ENCODE measurements at places on chromosomes 13 and 19.

- no peak for DNase-seq
Measured at GRCh38 chr13:56907766-56908165, 233.0 kb upstream of the PRR20A start.

GRCh38 chr13:102686024-102686423 lies 8.8 kb downstream of the METTL21C start:
- no peak for DNase-seq

- DNase-seq, result no peak
Measured at GRCh38 chr13:102401766-102402165, at the start of gene FGF14. TSS of gene FGF14 (minus strand) at chr13:102402048.

DNA sequence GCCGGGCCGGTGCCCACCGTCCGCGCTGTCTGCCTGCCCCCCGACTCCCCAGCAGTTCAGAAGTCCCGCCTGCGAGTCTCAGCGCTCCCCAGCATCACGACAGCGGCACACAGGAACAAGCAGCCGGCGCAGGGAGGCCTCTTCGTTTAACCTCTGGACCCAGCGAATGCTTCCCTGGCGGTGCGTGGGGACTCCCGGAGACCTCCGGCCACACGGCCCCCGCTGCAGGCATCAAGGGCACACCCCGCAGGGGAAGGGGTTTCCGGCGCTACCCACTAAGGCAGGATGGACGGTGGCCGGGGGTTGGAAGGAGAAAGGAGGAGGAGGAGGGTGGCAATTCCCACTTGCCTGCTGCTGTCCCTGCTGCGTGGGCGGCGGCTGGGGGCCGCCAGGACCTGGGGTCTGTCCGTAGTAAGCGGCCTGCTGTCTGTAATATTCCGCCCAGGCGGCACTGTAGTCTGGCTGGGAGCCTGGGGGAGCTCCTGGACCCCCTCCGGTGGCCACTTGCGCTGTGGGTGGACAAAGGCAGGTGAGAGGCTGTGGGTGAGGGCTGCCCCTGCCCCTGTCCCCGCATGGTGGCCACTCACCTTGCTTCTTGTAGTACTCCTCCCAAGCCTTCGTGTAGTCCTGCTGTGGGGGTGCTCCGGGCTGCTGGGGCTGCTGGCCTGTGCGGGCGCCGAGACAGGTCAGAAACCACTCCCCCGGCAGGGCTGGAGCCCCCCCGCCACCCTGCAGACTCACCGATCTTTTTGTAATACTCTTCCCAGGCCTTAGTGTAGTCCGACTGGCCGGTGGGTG lies 9.6 kb downstream of the KHSRP start:
- DNase-seq, result no peak

- DNase-seq, result no peak
Measured at GRCh38 chr13:33723365-33723764, 94.6 kb upstream of the RFC3 start.

DNA sequence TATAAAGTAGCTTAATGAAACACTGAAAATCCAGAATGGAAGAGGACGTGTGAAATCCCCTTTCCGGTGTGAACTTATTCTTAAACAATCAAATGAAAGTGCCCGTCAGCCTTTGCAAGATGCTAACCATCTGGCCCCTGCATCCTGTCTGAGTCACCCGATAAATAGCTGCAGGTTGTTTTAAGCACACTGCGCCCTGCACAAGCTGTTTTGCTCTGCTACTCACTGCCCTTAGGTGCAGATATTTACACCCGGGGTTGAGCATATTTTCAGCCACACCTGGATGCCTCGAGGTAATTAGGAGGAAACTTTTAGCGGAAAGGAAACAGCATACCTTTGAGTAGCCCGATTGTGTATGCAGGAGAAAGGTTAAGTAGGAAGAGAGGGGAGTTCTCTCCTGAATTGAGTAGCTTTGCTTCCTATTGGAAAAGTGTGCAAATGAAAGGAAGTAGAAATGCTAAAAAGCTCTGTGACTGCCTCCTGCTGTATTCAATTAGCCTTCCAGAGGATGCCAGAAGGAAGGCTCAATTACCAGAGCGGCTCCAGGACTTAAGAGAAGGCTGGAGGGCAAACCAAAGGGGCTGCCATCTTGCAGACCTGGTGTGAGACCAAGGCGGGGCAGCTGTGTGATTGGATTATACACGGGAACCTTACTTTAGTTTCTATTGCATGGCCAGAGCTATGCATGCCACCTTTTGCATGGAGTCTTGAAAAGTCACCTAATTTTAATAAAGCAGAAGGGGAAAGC lies 42.5 kb downstream of the IRS2 start:
- no peak for DNase-seq

GRCh38 chr13:57123681-57124080 lies 17.0 kb upstream of the PRR20A start:
- no peak for DNase-seq

- DNase-seq, result no peak
Measured at GRCh38 chr19:41013359-41013758, 22.3 kb downstream of the CYP2B6 start.

DNA sequence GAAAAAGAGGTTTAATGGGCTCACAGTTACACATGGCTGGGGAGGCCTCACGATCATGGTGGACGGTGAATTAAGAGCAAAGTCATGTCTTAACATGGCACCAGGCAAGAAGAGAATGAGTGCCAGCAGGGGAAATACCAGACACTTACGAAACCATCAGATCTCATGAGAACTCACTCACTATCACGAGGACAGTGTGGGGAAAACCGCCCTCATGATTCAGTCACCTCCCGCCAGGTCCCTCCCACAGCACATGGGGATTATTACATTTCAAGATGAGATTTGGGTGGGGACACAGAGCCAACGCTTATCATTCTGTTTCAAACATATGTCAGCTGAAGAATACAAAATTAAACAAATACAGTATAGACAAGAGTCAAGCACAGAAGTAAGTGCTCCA lies 165.1 kb downstream of the PCCA start:
- DNase-seq, result no peak

DNA sequence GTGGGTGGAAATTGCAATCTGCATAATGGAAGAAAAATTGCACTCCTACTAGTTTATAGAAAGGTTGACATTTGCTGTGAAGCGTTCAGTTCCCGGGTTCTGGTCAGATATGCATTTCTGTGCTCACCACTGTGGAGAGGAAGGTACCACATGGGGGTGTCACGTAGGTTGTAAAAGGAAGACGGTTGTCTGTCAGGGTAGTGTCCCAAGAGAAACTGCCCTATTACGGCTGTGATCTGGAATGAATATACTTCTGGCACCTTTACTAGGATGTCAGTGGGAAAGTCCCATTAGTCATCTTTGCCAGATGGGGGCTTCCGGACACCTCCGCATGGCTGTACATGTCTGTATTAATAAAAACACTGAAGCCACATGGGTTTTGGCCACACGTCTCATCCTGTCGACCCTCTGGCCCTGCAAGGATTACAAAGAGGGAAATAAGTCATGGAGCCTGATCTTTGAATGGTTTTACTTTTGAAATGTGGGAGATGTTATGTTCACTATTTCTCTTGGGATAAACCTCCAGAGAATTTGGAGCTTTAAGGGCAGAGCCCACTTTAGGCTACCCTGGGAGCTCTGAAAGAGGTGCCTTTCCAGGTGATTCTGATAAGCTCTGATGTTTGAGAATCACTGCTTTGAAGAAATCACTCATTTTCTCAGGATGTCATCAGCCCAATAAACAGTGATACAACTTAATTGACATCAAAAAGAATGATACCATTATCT lies 133.9 kb downstream of the AKAP11 start:
- DNase-seq, result no peak

DNA sequence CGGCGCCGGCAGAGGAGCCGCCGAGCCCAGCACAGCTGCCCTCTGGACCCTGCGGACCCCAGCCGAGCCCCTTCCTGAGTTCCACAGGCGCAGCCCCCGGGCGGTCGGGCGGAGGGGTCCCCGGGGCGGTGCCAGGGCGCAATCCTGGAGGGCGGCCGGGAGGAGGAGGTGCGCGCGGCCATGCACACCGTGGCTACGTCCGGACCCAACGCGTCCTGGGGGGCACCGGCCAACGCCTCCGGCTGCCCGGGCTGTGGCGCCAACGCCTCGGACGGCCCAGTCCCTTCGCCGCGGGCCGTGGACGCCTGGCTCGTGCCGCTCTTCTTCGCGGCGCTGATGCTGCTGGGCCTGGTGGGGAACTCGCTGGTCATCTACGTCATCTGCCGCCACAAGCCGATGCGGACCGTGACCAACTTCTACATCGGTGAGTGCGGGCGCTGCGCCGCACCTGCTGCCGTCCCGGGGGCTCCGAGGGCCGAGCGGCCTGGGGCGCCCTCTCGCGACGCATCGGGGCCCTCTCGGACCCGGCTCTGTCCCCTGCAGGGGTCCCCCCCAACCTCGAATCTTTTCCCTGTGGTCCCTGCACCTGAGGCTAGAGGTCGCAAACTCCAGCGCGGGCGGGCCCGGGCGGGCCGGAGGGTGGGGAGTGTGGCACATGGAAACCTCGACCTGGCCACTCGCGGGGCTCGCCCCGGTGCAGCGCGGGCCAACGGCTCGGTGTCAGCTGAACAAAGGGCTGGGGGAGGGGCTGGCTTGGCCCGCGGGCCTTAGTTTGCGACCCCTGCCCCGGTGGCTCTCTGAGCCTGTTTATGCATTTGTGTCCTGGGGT lies at the start of gene KISS1R:
TSS of gene KISS1R (plus strand) at position 11 of the 829 bp plus-strand sequence. CDS start at position 181, 170 bp downstream.
- peak; percentile 51 for DNase-seq

DNA sequence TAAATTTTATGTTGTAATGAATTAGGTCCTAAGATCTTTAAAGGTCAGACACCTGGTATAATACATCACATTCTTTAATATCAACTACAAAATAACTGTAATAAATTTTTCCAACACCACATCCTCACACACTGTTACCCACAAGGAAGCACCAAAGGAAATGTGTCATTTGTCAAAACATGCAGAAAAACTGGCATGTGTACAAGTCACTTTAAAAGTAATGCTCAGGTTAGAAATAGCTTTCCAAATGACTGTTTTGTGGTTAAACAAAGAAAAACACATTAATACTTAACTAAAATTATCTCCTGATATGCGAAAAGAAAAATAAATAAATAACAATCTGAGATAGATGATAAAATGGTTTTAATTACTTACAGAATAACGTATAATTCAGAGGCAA lies 74.7 kb downstream of the MZT1 start:
- no peak for DNase-seq

- no peak for DNase-seq
Measured at GRCh38 chr19:3698974-3699740, 1.1 kb downstream of the PIP5K1C start.

- DNase-seq, result peak; percentile 52
Measured at GRCh38 chr13:41019011-41019487, at the start of gene ELF1. TSS of gene ELF1 (minus strand) at chr13:41019316. CDS start at chr13:40982054, 37,262 bp downstream.

- DNase-seq, result no peak
Measured at GRCh38 chr13:76349700-76350099, 536.5 kb downstream of the KCTD12 start.

GRCh38 chr13:112066624-112067004 lies 335 bp upstream of the SOX1 start:
- peak; percentile 40 for DNase-seq

DNA sequence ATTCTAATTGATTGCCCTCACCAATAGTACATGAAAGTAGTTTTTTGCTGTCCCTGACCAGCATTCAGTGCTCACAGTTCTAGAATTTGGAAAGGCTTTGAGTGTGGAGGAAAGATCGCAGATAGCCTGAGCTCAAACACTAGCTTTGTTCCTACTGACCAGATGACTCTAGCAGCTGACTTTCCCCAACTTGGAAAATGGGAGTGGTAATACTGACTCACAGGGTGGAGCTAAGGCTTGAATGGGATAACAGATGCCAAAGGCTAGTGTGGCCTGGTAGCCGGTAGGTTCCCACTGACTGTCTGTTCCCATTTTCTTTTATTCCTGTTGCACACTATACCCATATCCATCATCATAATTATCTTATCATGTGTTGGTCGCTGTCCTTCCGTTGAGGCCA lies 3.7 kb downstream of the ZSCAN22 start:
- no peak for DNase-seq

GRCh38 chr13:98839856-98840769 lies 87.6 kb upstream of the SLC15A1 start:
- DNase-seq, result peak; percentile 24

GRCh38 chr19:47781590-47782262 lies 3.2 kb downstream of the SELENOW start:
- DNase-seq, result no peak

DNA sequence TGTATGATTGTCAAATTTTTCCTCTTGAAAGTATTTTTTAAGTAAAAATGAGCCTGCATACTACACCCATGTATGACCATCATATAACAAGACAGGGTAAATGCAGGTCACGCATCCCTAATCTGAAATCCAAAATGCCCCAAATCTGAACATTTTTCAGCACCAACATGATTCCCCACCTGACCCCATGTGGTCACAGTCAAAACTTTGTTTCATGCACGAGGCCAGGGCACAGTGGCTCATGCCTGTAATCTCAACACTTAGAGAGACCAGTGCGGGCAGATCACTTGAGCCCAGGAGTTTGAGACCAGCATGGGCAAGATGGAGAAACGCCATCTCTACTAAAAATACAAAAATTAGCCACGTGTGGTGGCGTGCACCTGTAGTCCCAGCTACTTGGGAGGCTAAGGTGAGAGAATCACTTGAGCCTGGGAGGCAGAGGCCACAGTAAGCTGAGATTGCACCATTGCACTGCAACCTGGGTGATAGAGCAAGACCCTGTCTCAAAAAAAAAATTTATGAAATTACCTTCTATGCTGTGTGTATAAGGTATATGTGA lies 63.7 kb upstream of the NPAS1 start:
- no peak for DNase-seq

DNA sequence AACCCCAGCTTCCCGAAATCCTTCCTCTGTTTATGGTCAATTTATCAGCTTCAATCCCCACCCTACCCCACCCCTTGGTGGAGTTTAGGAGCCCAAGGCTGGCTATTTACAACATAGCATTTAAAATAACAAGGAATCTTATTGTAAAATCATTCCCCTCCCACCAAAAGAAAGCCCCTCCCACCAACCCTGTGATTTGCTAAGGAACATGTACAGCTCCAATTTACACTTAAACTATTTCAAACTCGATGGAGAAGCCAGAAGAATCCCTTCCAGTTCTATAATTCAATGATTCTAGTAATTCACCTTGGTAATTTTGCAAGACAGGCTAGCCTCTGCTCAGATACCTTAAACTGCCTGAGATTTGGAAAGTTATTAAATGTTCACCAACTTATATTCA lies 3.0 kb downstream of the LATS2 start:
- DNase-seq, result no peak

DNA sequence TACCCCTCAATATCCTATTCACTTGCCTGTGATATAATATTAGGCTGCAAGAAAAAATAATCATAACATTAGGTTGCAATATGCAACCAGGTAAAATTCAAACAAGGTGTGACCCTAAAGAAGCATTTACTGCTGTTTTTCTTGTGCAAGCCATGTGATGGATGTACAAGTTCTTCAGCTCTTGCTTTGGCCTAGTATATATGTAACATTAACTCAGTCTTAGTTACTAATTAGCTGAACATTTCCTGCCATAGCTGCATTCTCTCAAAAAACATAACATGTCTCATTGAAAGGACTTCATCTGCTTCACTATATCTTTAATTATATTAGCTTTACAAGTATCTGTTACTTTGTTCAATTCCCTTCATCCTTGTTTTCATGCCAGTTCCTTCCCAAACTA lies 406.8 kb upstream of the HTR2A start:
- no peak for DNase-seq

GRCh38 chr13:73833325-73834070 lies 300.7 kb downstream of the KLF12 start:
- no peak for DNase-seq

GRCh38 chr13:47039106-47039505 lies 142.3 kb upstream of the HTR2A start:
- DNase-seq, result no peak

GRCh38 chr19:1108291-1109031 lies 4.7 kb downstream of the GPX4 start:
- DNase-seq, result no peak

GRCh38 chr19:42092350-42092749 lies 16.4 kb downstream of the ZNF574 start:
- DNase-seq, result peak; percentile 38

GRCh38 chr19:4437103-4437502 lies 20.5 kb downstream of the UBXN6 start:
- no peak for DNase-seq

Measured in activated CD4-positive, alpha-beta T cell treated with anti-CD3 and anti-CD28 coated beads, Interleukin-2, amount 50 U/mL, for 1 hour (primary cell).